ENCODE measurements at places on chromosomes 11 and 22.

DNA sequence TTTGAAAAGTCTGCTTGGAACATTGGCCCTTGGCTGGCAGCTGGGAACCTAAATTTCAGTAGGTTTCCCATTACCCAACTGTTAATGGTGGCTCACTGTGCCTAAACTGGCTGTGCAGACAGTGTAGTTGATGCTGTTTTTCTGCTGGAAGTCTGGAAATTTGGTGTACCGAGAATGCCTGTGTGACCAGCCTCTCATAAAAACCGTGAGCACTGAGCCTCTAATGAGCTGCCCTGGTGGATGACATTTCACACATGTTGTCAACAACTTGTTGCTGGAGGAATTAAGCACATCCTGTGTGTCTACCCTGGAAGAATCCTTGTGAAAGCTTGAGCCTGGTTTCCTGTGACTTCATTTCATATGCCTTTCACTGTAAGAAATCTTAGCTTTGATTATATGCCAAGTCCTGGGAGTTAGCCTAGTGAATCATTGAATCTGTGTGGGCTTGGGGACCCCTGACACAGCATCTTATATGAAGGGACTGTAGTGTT lies 131.1 kb downstream of the LDLRAD3 start:
- DNase-seq = no peak

DNA sequence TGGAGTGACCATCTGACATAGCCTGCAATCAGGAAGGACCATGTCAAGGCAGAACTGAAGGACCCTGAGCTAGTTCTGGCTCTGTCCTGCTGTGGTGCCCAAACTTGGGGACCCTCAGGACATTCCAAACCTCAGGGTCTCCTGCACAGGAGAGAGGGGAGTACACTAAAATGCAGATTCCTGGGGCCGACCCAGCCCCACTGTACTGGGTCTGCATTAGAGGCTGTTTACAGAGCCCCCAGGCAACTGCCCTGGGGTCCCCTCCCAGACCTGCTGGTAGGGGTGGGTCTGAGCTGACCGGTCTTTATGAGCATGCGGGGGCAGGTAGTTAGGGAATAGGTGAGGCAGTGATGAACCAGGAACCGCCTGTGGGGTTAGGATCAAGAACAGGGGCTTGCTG lies 6.8 kb downstream of the TRPM5 start:
- no peak for DNase-seq

- DNase-seq = no peak
Observed at GRCh38 chr22:37175414-37176281, 12.4 kb downstream of the C1QTNF6 start.

- DNase-seq = no peak
Observed at GRCh38 chr11:7489376-7489775, 4.1 kb downstream of the OLFML1 start.

- no peak for DNase-seq
Observed at GRCh38 chr11:24298146-24298545, 198.7 kb upstream of the LUZP2 start.

DNA sequence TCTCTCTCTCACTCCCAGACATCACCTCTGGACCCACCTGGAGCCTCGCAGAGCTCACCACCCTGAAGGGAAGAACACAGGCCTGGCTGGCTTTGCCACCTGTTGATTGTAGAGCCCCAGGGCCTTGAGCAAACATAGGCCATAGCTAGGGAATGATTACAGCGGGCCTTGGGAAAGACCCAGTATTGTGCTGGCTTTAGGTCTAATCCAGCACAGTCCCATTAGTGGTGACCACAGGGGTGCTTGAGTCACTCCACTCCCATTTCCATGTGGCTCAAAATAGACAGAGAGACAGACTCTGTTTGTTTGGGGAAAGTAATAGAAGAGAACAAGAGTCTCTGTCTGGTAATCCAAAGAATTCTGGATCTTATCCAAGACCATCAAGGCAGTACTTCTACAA lies 42.7 kb upstream of the FAM181B start:
- DNase-seq = no peak

DNA sequence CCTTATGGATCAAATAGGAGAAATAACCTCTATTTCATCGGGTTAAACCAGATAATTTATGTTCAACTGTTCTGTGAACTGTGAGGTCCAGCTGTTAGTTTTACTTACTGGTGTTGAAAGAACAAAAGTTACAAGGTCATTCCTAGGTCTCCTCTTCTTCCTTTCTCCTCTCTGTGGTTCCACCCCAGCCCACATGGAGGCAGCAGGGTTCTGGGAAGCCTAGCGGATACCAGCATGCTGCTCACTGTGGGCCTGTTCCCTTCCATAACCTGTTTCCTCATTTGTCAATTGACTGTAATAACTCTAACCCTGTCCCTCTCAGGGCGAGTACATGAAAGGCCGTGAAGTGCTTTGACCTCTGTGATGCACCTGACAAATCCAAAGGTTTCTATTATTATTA lies 27.8 kb downstream of the RELT start:
- peak; percentile 12 for DNase-seq

GRCh38 chr22:32499666-32500065 lies 25.1 kb downstream of the FBXO7 start:
- no peak for DNase-seq

- DNase-seq = no peak
Observed at GRCh38 chr22:43148581-43148980, 2.8 kb upstream of the TSPO start.

DNA sequence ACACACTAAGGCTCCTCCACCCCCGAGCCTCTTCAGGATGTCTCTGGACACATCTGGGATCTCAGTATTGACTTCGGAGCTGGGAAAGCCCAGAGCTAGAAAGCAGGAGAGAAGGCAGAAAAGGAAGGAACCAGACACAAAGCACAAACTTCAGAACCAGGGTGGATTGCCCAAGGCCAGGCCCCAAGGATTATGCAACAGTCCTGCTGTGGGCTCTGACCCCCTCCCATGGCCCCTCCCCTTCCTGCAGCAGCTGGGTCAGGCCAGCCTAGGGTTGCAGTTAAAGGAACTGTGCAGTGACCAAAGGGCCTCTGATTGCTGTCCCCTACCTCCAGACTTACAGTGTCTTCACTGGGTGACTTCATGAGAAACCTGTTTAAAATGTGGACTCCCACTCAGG lies 5.3 kb downstream of the KCNE3 start:
- DNase-seq = no peak

- no peak for DNase-seq
Observed at GRCh38 chr11:43574949-43575912, 105.3 kb upstream of the HSD17B12 start.

DNA sequence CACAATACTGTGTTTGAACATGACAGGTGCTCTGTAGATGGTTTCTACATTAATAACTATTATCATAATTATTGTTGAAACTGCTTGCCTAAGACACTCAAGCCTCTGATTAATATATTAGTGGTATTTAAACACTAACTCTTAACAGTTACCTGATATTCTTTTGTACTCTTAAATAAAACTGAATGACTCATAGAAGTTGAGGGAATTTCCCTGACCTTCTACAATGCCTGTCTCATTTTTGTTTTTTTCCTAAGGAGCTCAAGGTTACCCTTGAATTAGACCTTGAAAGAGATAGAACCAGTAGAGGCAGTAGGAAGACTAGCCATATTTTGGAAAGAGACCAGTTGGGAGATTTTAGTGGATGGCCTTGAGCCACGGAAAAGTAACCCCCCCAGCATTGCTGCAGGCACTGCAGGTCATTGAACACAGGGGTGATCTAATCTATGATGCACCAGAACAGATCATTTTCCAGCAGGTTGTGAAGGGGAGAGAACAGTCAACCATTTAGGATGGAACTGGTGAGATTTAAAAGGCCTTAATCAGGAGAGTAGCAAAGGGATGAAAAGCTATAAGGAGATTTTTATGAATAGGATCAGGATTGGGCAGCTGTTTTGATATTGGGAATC lies 148.3 kb downstream of the PGR start:
- DNase-seq = no peak

DNA sequence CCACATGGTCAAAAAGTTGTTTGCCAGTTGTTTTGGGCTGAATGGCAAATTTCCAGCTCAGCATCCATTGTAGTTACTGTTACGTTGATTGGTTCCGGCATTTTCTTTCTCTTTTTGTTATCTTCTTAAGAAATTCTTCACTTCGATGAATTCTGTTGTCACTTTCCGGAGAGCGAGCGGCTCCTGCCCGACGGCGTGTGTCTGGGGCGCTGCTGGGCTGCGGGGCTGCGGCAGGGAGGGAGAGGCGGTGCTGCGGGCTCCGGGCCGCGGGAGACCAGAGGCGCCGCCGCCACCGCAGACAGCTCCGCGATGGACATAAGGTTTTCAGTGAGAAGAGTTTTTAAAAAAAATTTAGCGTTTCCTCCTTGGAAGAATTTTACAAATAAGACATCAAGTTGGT lies 117.4 kb downstream of the RRM1 start:
- DNase-seq = no peak
